ENCODE measurements at places on chromosomes 7 and 10.

DNA sequence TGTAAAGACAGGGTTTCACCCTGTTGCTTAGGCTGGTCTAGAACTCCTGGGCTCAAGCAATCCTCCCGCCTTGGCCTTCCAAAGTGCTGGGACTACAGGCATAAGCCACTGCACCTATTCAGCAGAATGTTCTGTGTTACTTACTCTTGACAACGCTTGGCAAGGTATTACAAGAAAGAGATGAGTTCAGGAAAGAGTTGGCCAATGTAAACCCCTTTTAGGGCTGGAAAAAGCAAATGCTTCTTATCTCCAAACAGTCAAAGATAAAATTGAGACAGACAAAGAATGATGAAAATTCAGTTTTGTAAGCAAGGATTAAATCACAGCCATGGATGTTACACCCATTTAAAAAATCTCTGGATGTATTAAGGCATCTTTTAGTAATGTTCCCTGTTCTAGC, 114.0 kb upstream of the PODXL start:
- DNase-seq: no peak

DNA sequence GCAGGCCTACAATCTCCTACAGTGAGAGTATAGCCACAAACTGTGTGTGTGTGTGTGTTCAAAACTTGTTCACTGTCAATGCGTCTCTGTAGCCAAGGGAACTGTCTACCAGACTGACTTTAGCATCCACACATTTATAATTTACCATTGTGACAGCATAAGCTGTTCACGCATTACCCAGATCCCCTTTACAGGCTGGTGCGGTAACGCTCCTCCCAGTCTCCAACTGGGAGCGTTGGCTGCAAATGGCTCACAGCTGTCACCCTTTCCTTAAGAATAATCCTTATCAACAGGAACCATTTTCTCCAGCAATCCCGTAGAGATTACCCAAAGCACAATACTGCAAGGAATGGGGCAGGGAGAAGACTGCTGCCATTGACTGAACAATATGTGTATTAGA, 199.5 kb downstream of the GPAM start:
- no peak for DNase-seq

DNA sequence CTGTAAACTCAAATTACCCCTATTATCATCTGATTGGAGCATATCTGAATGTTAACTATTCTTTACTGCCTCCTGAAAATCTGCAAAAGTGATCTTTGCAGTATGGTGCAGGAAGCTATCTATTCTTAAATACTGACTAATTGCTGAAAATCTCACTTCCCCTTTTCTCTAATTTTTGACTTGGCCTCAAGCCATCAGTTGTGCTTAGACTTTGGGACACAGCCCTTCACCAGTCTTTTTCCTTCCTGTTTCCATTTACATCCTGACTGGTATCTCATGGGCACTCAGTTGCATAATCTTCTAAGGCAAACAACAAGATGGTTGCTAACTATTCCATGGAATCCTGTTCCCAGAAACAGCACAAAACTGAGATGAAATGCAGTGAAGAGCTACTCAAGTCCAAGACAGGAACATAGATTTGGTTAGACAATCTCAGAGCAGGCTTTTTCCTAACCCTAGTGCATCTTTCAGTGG, 228.5 kb downstream of the SORCS1 start:
- DNase-seq: no peak

DNA sequence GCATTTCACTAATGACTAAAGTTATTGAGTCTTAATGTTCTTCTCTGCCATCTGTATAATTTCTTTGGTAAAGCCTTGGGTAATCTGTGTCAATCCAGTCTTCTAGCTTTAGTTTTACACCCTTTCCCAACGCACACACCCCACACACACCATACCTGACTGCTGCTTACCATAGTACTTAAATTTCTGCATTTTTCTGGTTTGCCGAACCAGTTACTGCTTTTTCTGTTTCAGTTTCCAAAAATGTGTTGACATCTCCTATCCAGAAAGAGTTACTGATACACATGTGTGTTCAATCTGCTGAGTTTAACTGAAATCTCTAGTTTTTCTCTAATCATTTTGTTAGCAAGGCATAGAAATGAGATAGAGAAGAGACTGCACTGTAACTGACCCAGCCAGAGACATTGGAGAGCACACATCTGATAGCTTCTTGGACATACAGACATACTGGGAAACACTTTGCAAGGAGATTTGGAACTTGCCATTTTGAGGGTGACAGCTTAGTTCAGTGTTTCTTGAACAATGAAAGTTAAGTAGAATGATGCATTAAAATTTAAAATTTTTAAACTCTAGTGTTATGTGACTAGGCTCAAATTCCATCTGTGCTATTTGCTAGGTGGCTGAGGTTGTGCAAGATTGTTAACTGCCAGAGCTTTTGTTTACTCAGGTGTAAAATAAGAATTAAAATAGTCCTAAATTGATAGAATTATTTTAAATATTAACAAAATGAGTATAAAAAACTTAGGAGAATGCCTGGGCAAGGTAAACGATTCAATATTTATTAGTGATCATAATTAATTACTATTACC, 807.6 kb downstream of the DNAJB9 start:
- no peak for DNase-seq

DNA sequence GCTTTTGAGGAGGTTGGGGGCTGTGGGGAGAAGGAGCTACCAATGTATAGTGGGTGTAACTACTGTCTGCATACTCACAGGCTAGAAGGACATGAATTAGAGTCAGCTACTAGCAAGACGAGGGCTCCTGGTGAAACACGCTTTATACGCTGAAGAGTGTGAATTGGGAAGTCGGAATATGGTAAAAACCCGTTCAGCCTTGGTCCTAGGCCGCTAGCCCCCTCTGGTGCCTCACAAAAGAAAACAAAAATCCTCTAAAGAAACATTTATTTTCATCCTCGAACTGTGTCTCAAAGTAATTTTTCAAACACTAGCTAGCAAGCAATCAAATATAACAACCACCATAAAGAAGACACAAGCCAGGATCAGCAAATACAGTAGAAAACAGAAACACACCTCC, 338.1 kb upstream of the SEMA3C start:
- DNase-seq: no peak

DNA sequence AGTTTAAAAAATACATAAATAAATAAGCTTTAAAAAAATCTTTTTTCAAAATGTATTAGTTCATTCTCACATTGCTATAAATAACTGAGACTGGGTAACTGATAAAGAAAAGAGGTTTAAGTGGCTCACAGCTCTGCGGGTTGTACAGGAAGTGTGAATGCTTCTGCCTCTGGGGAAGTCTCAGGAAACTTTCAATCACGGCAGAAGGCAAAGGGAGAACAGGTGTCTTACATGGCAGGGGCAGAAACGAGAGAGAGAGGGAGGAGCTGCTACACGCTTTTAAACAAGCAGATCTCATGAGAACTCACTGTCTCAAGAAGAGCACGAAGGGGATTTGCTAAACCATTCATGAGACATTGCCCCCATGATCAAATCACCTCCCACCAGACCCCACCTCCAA, 114.6 kb downstream of the DNAJC1 start:
- no peak for DNase-seq

GRCh38 chr7:26955516-26955915, 91.1 kb upstream of the SKAP2 start:
- no peak for DNase-seq

- no peak for DNase-seq
These were observed 283.9 kb downstream of the PLXDC2 start for GRCh38 chr10:20100171-20100570.

- DNase-seq: no peak
These were observed 516.8 kb downstream of the KCNMA1 start for GRCh38 chr10:77120666-77121376.

DNA sequence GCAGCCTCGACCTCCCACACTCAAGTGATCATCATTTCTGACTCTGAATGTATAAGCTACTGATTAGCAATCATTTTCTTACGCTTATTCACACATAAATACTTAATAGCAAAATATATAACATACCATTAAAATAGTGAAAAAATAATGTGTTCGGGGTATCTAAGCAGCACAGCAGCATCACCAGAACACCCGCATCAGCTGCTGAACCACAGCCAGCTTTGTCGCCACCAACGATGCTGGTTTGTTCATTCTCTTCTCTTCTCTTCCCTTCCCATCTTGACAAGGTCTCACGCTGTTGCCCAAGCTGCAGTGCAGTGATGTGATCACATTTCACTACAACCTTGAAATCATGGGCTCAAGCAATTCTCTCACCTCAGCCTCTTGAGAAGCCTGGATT, 425.1 kb upstream of the LRGUK start:
- DNase-seq: no peak

DNA sequence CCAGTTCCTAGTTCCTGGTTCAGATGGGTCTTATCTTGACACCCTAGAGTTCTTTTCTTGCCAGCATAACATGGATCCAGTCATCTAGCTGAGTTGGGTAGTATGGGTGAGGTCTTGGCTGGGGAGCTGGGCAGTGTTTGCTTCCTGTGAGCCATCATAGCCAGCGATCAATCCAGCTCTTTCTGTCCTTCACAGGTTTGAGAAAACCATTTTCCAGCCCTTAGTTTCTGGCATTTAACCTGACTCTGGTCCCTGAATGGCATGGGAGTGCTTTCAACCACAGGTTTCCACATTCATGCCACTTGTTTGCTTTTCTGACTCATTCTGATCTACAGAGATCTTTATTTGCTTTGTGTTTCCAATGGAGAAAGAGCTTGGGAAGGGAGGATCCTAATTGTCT, 8.6 kb downstream of the SLC13A1 start:
- DNase-seq: no peak

- no peak for DNase-seq
These were observed 653.7 kb upstream of the ZWINT start for GRCh38 chr10:57014758-57015157.

DNA sequence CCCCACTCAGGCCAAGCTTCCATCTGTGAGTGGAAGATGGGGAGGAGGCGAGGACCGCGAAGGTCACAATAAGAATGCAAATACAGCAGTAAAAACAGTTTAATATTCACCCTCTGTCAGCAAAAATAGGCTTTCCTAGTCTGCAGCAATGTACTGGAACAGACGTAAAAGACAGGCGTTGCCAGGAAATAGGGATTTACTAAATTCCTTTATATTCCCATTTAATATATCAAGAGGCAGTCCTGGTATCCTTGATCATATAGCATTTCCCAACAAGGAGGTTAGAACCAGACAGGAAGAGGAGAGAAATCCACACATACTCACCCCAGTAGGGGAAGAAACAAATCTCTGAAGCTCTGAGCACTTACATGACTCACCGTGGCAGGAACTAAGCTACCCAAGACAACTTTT, 1054.9 kb upstream of the C7orf33 start:
- no peak for DNase-seq

DNA sequence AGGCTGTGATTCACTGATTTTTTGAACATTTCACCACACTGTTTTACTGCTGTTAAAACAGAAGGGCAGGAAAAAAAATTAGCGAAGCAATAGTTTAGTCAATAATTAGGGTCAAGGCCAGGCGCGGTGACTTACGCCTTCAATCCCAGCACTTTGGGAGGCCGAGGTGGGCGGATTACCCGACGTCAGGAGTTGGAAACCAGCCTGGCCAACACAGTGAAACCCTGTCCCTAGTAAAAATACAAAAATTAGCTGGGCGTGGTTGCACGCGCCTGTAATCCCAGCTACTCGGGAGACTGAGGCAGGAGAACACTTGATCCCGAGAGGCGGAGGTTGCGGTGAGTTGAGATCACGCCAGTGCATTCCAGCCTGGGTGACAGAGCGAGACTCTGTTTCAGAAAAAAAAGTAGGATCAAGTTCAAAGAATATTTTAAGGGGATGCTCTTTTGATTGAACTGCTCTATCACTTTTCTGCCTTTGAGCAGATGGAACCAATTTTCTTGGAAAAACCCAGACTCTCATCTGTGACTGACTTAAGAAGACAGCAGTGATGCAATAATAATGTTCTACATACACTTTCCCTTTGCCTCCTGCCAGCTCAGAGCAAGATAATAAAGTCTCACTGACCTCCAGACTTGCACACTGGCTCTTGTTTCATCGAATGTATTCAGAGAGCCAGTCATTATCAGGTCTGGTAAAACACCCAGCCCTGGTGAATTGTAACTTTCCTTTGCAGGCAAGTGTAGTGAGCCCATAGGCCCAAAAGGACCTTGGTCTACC, 1.6 kb upstream of the PPA1 start:
- DNase-seq: no peak

- DNase-seq: no peak
These were observed 1224.2 kb upstream of the SORCS1 start for GRCh38 chr10:108388706-108389105.

DNA sequence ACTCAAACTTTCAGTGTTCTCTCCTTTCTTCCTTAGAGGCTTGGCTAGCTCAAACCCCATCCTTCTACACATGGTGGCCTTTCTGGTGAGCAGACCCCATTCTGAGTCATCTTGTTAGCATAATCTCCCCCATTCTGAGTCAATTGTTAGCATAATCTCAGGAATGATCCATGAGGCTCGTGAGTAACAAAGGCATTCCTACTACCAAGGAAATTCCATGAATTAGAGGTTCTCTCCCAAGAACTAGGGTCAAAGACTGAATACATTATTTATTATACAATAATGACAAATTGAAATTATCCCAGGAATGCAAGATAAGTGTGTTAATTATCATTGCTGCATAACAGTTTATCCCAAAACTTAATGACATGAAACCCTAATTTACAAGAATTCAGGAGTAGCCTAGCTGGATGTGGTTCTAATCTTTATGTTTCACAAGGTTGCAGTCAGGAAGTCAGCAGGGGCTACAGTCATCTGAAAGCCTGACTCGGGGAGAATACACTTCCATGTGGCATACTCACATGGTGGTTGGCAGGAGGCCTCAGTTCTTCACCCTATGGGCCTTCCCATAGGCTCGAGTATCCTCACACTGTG, 100.2 kb downstream of the MMRN2 start:
- DNase-seq: no peak

DNA sequence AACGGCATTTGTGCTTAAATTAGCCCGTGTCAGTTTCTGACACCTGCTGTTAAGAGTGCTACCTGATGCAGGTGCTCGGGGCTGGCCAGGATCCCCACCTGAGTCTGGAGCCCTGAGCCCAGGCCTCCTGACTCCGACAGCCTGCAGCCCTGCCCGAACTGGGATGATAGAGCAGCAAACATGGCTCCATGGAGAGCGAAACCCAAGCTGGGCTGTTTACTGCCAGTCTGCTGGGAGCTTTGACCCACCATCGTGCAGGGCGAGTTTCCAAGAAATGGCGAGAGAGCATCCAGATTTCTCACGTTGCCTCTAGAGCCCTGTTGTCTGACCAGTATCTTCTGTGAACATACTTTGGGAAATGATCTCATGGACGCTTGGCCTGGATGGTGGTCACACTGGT, 66.2 kb downstream of the MGMT start:
- no peak for DNase-seq

- DNase-seq: no peak
These were observed 86.9 kb upstream of the GNA12 start for GRCh38 chr7:2931034-2931415.

Measured in stimulated activated CD8-positive, alpha-beta memory T cell treated with anti-CD3 and anti-CD28 coated beads, Interleukin-7, amount 100 ng/mL, for 4 hours (primary cell).